ENCODE measurements at places on chromosomes 3 and 15.

DNA sequence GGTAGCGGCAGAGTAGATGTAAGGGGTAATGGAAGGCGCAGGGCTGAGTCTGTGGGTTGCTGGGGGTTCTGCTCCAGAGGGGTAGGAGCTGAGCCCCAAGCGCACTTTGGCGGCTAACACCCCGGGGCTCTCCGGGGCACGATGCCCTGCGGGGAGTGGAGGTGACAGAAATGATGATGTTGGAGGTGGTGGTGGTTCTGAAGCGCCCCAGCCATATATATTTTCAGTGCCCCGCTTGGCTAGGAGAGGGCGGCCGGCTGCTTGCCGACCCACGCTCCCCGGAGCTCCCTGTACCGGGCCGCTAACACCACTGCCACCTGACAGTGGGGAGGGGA, 9.7 kb downstream of the ZIC4 start:
- DNase-seq: no peak

GRCh38 chr3:16079519-16079918, 95.0 kb upstream of the GALNT15 start:
- DNase-seq: no peak

DNA sequence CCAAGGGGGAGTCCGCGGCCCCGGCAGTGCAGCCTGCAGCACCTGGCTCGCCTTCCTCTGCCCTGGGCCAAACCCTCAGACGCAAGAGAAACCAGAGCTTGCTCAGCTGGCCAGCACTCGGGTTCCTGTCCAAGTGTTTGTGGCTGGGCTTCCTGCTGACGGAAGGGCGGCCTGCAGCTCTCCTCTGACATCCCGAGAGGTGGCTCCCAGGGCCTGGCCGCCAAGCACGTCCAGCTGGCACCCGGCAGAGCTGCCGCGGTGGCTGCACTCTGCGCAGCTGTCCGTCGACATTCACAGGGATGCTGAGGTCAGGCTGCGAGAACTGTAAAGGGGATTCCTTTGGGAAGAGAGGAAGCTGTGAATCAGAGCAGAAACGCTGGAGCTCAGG, 85.6 kb downstream of the CPN2 start:
- DNase-seq: no peak

DNA sequence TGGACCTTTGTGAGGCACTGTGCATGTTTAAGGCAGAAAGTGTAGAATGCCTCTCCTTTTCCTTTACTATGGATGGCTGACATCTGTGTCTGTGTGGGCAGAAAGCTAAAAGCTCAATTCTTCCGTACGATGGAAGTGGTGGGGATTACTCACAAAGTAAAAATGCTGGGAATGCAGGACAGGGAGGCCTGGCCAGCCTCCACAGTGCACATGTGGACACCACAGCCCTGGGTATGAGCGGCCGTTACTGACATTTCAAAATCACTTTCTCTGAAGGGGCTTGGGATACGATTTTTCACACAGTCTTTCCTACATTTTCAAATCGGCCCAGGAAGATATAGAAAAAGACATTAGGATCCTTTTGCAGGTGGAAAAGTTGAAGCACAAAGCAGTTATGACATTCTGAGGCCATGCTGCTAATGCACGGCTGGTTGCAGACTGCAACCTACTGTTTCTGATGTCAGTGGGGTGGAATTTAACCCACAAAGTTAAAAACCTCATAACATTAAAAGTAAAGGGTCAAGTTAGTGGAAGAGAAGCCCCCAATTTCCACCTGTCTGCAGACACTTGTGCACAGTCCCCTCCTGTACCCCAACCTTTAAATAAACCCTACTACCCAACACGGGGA, 27.9 kb downstream of the EHD4 start:
- no peak for DNase-seq

- no peak for DNase-seq
Measured at GRCh38 chr3:95705786-95706418, 1108.5 kb upstream of the EPHA6 start.

DNA sequence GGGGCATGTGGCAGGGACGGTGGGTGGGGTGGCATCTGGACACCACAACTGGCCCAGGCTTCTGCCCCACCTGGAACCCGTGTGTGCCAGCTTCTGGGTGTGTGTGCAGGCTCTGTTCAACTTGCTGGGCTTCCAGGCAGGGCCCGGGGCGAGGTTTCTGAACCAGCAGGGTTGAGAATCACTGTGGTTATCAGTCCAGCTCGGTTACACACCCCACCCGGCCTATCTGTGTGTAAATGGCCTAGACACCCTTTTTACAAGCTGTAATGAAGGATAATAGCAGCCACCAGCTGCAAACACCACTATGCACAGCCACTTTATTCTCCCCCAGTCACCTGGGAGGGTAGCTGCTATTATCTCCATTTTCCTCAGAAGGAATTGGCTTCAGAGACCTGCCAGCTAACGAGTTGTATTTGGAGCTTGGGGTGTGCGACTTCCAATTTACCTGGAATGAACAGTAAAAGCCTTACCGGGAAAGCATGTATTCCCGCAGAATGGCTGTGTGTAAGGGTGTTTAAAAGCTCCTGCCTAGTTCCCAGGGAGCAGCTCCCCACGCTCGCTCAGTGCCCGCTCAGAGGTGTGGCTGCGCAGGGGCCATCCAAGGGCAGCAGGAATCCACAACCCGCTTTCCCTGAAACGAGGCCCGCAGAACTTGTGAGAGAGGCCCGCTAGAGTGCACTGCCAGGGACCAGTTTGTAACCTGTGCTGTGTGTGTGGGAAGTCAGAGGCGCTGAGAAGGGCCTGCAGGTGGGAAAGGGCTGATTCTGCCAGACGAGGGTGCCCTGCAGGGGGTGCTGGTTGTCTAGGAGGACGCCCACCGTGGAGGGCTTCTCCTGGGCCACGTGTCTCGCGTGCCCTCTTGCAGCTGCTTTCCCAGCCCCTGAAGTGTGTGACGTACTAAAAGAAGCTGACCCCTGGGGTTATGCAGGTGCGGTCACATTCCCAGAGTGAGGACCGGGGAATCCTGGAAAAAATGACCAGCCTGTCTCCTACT, 83.5 kb downstream of the C3orf70 start:
- no peak for DNase-seq

GRCh38 chr3:132405609-132406299, 11.5 kb upstream of the DNAJC13 start:
- DNase-seq: no peak

DNA sequence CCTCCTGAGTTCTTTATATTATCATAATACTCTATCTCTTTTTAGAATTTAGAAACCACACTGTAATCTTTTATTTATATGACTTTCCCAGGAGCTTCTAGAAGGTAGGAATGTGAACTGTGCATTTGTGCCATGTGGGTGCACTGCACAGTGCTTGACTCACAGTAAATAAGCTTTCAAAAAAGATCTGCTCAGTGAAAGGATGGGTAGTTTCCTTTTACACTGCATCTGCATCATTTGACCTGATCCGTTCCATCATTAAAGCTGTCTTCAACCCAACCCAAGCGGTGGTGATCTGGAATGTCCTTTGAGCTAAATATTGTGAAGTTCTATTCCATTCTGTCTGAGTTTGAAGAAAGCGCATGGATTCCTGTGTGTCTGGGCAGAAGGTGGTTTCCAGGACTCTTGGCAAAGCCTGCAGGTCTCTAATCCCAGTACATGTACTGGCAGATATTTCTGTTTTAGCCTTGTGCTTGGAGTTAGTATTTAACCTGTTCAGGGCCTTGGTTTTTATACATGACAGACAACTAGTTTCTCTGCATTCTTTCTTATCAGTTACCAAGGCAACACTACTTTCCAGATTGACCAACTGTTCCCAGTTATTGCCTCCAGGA, 96.7 kb downstream of the DHX30 start:
- DNase-seq: no peak

DNA sequence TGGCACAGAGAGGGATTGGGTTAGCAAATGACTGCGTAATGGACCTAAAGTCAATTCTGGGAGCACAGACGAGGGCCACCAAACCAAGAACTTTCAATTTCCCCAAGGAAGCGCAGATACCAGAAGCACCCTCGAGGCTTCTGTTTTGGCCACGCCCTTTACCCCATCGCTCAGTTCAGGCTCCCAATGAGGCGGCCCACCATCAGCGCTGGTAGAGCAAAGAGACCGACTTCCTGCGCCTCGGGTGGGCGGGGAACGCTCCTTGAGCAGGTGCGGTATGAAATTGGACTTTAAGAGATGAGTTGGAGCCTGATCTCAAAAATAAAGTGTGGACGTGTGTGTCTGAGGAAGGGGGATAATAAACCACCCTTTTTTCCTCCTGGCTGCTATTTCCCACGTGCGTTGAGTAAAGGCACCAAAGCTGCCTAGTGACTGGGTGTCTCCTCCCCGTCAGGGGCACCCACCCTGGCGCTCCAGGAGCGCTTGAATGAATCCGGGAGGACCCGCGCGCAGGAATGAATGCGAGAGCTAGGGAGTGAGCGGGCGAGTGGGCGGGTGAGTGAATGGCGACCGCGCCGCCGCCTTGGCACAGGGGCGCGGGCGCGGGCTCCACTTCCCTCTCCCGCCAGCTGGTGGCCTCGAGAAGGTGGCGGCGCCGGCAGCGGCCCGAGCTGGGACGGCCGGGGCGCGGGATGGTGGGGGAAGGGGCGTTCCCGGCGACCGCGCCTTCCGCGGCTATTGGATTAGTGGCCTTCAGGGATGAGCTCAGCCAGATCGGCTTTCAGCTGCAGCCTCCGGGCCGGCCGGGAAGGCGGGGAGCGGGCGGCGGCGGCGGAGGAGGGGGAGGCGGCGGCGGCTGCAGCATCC, at the start of gene SPSB4:
Gene SPSB4, plus strand, starts transcription at position 772 of the 867 bp plus-strand sequence. CDS start 14,758 bp downstream, outside the sequence.
- DNase-seq: no peak

GRCh38 chr3:9347081-9347480, 15.8 kb upstream of the THUMPD3 start:
- DNase-seq: no peak

DNA sequence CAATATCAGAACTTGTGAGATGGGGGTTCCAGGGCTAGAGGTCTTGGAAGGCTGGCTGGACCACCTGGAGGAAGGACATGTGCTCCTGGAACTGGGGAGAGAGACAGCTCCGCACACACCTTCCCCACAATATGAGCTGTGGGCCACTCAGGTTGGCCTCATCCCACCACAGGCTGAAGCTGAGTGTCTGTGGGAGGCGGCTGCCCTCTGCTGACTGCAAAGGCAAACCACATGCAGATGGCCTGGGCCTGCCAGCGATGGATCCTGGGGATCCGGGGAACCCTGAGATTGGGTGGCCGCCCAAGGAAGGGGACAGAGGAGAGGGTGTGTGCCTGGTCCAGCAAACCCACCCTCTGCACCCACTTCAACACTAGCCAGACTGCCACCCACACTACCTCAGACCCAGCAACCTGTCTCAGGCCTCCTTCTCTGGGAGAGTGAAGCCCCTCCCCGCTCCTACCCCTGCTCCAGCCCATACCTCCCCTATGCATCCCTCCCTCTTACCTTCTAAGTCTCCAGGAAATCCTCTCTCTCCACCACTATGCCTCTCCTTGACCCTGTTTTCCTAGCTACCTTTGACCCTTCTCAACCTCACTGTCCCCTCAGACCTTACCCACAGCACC, 44.8 kb downstream of the CYP11A1 start:
- no peak for DNase-seq

GRCh38 chr15:63991706-63992105, 54.6 kb downstream of the DAPK2 start:
- DNase-seq: no peak

- no peak for DNase-seq
Measured at GRCh38 chr15:43270676-43271306, 4.1 kb upstream of the TGM5 start.

DNA sequence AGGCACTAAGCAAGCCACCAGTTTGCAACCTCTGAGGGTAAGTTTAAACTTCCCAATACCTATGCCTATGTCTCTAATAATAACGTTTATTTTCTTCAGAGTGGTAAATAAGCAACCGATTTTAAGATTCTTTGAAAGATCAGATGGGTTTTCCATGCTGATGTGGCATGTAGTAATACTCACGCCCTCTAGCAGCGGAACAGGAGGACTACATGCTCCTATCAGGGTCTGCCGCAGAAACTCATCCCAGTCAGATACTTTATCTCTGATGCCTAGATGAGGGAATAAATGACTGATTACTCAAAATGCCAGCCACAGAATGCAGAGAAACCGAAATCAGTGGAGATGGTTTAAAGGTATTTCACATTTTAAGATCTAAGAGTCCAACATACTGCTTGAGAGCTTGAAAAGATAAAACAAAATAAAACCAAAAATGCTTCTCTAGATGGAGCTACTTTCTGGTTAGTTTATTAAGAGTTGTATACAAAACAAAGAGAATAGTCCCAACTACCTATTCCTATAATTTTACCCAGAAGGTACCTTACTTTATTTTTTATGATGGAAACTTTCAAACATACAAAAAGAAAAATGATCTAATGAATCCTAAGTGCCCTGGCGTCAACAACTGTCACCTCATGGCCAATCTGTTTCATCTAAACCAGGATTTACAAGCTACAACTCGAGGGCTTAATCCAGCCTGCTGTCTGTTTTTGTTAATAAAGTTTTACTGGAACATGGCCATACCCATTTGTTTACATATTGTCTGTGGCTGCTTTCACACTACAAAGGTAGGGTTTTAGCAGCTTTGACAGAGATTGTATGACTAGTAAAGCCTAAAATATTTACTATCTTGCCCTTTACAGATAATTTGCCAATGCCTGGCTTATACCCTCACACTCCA, 37.5 kb upstream of the STIMATE start:
- peak; percentile 27 for DNase-seq

DNA sequence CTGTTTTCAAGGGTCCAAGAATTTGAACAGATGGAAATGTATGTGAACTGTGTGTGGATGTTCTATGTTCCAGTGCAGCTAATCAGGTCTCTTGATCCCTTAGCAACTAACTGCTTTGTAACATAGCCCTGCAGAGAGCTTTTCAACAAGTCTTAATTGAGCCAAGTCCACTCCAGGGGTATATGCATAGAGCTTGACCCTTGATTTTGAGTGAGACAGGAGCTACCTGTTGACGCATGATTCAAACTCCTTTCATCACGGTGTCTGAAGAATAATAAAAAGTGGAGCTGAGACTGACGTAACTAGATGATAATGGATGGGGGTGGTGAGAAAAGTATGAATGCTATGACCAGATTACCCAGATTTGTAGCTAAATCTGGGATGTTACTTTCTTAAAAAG, 93.3 kb upstream of the CCDC54 start:
- no peak for DNase-seq

DNA sequence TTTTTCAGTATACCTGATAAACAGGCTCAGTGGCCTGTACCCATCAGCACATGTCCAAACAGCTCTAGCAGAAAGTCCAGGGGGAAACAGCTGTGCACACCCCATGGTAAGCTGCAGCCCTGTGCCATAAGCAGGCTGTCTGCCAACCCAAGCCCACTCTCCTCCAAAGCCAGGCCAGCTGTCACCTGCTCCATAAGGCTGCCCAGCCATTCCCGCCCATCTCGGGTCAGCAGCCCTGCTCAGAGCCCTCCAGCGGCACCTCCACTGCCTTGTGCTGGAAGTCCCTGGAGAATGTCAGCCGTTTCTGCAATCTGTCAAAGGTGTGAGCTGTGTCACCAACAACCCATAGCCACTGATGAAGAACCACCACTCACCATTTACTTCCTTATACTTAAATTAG, 82.0 kb downstream of the NTRK3 start:
- DNase-seq: no peak

- no peak for DNase-seq
Measured at GRCh38 chr3:155019575-155019974, 60.5 kb upstream of the MME start.
